ENCODE measurements at places on chromosomes 1 and 21.

DNA sequence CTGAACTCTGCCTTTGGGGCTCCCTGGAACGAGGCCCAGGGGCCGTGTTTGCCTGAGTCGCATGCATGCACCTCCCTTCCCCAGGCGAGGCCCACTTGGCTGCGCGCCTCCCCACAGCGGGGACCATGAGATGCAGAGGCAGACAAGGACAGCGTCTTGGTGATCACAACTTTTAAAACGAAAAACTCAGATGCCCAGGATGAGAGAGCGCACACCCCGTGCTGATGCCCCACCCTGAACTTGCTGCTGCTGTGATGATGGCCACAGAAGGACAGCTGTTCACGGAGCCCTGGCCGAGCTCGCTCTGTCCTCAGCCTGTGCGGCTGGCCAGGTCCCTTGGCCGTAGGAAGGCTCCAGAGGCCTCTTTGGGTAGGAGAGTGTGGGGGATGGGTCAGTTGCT is 11.4 kb upstream of the PRMT2 start:
- DNase-seq, result peak; percentile 46

DNA sequence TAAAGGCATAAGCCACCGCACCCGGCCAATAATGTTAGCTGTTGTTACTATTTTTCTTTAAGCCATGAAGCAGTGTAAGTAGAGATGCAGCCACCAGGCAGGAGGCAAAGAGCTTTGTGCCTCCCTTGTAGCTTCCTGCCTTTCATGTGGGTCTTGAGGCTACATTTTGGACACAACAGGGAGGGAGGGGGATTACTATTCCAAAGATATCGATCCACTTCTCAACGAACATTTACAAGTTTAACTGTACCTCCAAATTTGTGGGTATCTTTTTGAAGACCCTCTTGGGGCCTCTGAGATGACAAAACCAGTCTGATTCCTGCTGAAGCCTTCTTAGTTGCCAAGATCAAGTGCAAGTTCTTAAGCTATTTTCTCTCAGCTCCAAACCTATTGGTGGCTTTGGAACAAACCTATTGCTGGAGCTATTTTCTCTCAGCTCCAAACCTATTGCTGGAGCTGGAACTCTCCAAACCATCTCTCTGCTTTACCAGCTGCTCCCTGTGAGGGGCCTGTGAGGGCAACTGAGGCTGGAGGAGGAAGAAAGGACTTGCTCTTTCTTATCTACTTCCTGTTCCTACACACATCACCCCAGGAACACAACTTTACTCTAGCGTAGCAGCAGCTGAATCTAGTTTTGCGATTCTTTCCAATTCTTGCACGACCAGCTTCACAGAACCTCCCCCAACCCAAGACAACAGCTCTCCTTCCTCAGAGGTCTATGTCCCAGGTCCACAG is 16.1 kb upstream of the RCAN3 start:
- DNase-seq, result no peak

DNA sequence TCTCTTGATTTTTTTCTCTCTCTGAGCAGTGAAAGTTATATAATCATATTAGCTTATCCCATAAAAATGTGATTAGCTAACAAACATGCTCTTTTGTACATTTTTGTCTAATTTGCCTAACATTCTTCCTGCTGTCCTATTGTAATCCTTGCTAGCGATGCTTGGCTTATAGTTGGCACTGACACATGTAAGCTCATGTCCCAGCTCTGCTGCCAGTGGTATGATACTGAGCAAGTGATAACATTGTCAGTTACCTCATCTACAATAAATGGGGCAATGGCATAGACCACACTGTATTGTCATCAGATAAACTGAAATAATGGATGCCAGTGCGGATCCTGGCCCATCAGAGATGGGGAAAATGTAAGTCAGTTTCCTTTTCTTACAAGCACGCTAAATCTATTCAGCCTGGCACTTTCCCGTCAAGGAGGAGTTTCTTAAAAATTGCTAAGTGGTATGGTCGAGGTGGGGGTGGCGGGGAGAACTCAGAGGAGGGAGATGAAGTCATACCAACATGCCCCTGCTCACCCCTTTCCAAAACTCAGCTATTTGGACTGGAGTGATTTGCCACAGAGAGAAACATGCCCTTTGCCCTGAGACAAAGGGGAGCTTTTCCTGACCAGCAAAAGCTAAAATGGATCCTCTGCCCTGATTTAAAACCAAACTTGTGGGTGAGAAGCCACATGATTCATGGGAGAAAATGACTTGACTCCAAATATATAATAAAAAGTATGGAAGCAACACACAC is 1.3 kb downstream of the FYB2 start:
- no peak for DNase-seq

DNA sequence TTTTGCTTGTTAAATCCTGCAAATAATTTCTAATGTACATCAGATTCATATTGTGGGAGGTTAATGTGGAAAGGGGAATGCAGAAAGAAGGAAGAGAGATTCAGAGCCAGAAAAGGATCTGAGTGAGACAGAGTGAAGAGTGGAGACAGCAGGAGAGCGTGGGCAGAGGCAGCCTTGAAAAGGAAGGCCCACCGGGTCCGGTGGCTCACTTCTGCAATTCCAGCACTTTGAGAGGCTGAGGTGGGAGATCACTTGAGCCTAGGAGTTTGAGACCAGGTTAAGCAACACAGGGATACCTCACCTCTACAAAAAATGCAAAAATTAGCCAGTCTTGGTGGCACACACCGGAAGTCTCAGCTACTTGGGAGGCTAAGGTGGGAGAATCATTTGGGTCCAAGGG is 222.0 kb upstream of the RAB4A start:
- DNase-seq, result no peak

DNA sequence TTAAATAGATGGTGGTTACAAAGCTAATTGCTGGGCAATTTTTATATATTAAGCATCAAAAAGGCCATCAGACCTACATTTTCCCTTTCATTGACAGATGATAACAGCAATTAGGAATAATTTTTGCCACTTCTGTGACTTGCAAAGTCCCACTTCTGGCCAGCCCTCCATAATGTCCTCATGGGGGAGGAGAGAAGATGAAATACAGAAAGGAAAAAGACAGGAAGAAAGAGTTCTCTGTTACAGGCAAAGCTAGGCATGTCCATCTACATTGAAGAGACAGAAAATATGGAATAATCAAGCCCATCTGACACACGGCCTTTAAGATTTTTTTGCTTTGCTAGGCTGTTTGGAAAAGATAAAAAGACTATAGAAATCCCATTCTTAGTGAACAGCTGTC is 108.0 kb downstream of the ENAH start:
- no peak for DNase-seq

DNA sequence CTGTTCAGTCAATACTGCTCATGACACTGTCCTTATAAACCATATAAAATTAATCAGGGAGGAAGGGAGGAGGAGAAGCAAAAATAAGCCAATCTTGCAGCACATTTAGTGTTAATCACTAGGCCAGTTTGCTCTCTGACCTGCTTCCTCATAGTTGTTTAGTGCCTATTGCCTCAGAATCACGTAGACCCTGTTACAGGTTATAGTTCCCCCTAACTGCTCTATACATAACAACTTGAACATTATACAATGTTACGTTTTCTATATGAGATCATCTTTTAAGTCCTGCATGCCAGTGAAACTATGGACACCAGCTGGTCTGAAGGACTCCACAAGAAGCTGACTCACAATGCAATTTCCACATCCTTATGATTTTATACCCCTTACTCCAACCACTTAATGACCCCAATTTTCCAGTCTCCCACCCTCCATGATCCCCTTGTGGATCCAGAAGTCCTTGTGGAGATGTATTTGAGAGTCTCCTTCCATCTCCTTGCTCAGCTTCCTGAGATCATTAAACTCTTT is 34.9 kb upstream of the TACSTD2 start:
- DNase-seq, result no peak
